H4 (cell line): ENCODE measurements at places on chromosomes 16 and 17. TPM values are rescaled to one million over a fixed set of nuclear protein-coding genes. Genes with fewer than 3 reads are reported as not detected.

The EFCAB3 gene
- not detected in 2 replicates for total RNA-seq

GRCh38 chr17:39629494-39629880 lies 2.7 kb downstream of the PPP1R1B start:
- no peak for DNase-seq

GRCh38 chr17:81516439-81516838 lies 3.8 kb upstream of the ACTG1 start:
- DNase-seq: no peak

DNA sequence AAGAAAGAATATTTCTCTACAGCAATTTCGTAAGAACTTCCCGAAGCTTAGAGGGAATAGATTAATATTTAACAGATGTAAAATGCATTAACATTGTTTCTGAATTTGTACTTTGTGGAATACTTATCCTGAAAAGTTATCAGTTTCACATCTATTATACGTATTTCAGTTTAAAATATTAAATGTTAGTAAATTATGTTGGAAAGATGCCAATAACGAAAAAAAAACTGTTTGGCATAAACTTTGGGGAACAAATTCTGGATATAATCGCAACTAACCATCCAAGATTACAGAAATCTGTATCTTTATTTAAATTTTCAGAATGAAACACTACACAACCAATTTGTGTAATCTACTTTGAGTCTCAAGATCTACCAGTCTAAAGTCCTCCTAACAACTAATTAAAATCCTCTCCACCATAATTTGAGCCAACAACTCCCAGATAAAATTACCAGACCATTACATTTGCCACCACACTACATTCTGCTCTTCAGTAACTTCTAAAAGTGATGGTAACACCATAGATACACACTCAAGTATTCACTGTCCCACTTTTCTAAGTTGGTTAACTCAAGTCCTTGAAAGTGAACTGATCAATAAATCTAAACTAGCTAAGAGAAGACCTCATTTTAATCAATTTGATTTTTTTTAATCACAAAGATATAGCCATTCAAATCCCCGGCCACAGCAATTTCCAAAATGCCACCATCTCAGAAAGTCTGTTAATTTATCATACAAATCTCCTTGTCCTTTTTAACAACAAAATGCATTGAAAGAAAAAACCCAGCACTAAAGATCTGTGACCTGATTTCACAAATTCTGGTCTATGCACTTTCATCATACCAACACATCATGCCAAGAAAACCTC lies 2.0 kb downstream of the SIAH1 start:
- DNase-seq: no peak

DNA sequence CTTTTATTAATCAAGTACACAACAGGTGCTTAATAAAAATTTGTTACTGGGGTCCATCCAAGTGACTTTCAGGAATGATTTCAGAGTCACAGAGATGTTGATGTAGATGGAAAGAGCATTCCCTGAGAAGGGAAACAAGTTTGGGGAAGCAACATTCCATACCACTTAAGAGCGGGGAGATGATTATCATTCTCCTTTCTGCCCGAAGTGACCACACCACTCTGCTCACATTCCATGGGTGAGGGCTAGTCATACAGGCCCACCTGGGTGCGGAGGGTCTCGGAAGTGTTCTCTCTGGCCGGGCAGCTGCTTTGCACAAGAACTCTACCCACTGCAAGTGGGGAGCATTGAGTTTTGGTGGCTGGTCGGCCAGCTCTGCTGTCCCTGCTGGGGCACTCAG lies 231.4 kb downstream of the SNX29 start:
- DNase-seq: no peak

The CTRB2 gene
- total RNA-seq: not detected in 2 replicates

The PRSS21 gene
- not detected in 2 replicates for total RNA-seq

The PSMD7 gene
- 95.7 and 161 TPM in 2 replicates for total RNA-seq

GRCh38 chr16:75175074-75175473 lies 26.8 kb downstream of the ZFP1 start:
- DNase-seq: no peak

DNA sequence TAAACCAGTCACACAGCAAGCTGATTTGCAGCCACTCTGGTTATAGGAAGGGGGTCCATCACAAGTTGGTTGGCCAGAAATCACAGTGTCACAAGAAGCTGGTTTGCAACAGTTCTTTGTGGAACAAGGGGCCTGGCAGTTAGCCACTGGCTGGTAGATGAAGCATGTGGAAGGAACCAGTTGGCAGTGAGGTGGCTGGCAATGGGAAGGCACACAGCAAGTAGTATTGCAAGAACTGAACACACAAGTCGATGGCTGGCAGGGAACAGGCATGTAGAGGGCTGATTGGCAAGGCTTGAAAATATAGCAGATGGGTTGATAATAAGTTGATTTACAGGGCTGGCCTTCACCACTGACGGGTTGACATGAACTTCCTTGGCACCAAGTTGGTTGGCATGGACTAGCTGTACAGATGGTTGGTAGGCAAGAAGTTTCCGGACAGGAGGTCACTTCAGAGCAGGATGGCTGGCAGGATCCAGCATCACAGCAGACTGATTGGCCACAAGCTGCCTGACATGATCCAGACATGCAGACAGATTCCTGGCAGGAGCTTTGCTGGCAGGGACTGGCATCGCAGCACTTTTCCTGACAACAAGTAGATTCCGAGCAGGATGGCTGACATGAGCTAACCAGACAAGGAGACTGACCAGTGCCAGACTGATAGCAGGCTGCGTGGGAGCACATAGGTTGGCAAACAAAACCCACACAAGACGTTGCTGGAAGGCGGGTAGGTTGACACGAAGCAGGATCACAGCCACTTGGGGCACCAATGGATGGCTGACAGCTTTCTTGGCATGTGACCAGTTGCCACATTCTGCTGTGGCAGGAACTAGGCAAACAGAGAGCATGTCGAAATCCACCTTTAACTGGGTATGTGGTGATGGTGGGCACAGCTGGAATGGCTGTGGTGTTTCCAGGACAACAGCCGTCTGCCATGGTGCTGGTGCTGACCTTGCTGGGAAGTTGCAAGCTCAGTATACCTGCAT lies at the start of gene KRTAP29-1:
KRTAP29-1 (minus strand) TSS at position 936 of the 986 bp plus-strand sequence; CDS start at position 936, 0 bp downstream.
- peak; percentile 59 for DNase-seq

The SLFN14 gene
- not detected in 2 replicates for total RNA-seq

GRCh38 chr17:66904760-66905624 lies 59.5 kb upstream of the CACNG4 start:
- peak; percentile 43 for DNase-seq

The NPIPB9 gene
- 0.46 and 1.7 TPM in 2 replicates for total RNA-seq
